ENCODE measurements at places on chromosomes 3 and 15.
A peak's percentile ranks its signal among the peaks of the same experiment; 100 is the strongest.

GRCh38 chr3:31876331-31876730 lies 104.7 kb downstream of the OSBPL10 start:
- DNase-seq, result no peak

DNA sequence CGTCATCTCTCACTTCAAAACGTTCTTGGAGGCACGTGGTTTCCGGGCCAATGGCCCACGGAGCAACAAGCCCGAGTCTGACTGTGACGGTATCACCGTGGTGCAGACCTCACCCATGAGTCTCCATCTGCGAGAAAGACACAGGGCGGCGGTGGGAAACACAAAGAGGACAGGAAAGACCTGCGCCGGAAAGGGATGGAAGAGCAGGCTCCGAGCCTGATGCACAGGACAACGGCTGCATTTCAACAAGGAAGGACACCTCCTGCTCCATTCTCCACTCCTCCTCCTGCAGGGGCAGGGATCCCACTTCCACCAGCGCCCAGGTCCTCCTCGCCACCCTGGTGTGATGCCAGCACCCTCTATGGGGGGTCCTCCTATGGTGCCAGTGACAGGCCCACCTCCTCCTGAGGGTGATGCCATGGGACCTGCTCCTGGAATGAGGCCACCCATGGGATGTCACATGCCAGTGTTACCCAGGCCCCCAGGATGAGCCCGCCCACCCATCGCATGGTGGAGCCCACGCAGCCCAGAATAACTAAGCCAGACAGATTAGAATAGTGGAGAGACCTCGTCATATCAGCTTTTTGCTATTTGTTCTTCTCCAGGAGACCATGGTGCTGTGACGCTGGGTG lies 73.0 kb upstream of the PCSK6 start:
- no peak for DNase-seq

DNA sequence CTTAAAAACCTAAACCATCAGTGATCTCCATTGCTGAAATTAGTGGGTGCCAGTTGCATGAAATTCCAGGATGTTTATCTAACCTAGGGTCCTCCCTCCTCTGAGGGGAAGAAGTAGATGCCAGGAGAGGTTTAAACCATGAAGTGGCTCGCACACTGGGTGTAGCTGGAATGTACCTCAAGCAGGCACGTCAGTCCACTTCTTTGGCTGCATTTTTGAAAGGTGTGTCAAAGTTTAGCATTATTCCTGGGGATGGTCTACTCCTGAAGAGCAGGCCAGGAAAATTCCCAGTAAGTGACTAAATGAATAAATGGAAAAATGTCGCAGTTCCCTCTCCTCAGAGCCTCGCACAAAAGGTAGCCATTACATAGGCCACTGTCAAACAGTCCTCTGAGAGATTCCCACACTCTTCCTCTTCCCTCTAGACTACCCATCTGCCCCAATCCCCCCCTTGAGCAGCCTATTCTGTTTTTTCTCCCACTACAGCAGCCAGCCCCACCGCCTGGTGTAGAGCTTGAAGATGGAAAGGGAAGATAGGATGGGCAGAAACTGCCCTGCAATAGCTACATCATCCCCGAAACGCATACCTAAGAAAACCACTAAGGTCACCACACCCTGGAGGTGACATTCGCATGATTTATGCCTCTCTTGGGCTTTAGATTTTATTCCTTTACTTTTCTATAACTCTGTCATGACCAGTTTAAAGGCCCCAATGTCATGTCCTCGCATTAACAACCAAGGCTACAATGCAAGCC lies 655 bp upstream of the TMOD3 start:
- DNase-seq, result no peak

DNA sequence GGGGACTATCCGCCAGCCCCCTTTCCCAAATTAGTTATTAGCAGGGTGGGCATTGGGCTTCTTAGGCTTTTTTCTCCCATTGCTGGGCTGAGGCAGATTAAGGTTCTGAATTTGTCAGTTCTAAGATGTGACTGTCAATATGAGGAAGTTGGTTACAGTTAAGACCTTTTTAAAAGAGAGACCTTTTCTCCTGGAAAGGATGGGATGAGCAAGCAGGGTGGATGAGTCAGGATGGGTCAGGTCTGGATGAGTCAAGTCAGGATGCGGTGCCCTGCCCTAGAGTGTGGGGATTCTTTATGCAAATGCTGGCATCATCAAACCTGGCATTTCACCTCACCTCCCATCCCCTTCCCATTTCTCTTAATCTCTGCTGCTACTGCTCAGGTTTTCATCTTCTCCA lies 1.9 kb downstream of the AEN start:
- no peak for DNase-seq

- DNase-seq, result no peak
These were observed 42.8 kb downstream of the TSC22D2 start for GRCh38 chr3:150450916-150451315.

DNA sequence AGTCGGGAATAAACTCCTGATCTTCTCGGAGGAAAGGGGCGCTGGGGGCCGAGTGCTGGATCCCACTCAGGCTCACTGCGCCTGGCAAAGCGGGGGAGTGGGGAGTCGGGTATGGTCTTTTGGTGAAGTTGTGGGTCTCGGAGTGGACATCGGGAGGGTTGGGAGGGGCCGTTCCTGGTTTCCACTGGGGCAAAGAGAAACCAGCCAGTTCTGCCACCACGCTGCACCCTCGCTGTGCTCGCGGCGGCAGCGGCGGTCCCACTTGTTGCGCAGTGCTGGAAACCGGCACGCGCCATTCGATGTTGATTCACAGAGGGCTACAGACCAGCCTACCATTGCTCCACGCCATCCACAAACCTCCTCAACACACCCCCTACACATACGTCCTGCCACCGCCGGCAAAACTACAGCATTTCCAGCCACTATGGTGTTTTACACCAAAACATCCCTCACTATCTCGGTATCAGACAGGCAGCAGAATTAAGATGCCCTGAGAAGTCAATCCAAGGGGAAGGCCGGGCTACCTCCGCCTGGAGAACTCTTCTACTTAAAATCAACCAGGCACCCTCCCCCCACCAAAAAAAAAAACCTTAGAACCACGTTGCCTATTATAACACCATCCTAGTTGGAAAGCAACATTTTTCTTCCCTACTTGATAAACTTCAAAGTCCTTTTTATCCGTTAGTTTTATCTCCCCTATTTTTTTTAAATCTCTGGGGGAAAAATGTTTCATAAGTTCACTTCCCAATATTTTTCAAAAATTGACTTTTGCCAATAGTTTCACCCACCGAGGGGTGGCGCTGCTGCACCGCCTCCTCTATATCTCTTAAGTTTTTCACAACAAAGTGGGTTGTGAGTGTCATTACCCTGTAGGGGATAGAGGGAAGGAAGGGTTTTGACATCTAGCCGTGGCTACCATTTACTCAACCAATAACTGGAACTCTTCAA lies 3.6 kb downstream of the BCL6 start:
- peak; percentile 34 for DNase-seq

- DNase-seq, result no peak
These were observed 116.4 kb downstream of the UNC13C start for GRCh38 chr15:54094661-54095060.

- no peak for DNase-seq
These were observed 267.3 kb downstream of the TLE3 start for GRCh38 chr15:69830430-69830829.

GRCh38 chr3:16807391-16807790 lies 77.4 kb upstream of the PLCL2 start:
- DNase-seq, result no peak

- no peak for DNase-seq
These were observed 191.1 kb downstream of the PLCH1 start for GRCh38 chr3:155553780-155554179.

DNA sequence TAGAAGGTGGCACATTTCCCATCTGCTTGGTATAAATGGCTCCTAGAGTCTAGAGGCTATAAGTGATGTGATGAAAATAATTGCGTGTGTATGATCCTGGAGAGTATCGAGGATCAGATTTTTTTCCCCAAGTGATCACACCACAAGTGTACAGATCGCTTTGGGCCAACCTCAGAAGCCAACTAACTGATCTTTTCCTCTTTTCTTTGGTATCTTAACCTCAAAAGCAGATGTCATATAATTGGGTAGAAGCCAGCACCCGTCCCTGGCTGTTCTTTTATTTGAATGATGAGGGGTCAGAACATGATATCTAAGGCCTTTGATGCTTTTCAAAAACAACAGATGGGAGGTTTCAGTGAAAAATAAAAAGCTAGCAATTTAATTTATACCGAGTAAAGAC lies 3.3 kb downstream of the P2RY14 start:
- no peak for DNase-seq

DNA sequence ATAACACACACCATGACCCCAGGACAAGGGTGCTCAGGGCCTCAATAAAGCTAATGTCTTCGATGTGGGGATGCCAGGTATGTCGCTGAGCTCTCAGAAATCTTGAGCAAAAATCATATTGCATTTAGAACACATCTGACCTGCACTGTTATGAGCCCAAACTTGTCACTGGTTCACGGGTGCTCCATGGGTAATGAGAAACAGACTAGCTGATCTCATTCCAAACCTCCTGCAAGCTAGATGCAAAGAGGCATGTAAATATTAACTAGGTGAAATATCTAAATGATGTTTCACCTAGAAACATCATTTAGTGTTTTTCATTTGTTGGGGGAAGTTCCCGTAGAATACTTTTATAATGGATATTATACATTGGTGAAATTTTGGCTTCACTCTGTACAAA lies 549.4 kb downstream of the OCA2 start:
- DNase-seq, result no peak

DNA sequence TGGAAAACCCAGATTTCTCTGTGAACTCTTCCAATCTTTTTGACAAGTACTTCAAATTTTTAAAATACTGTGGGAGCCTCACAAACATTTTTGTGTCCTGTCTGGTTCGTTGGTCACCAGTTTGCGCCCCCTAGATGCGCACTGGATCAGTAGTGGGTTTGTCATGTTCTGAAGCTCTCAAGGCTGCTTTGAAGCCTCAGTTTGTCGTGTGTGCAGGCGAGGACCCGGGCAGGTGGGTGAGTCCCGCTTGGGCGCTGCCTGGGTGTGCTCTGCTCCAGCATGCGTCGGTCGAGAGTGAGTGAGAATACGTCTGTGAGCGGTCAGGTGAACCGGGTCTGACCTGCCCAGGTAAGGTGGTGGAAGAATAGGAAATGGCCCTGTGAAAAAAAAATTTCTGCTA lies 17.3 kb upstream of the AEN start:
- DNase-seq, result no peak

GRCh38 chr3:183507551-183507950 lies 48.0 kb downstream of the KLHL6 start:
- DNase-seq, result no peak

DNA sequence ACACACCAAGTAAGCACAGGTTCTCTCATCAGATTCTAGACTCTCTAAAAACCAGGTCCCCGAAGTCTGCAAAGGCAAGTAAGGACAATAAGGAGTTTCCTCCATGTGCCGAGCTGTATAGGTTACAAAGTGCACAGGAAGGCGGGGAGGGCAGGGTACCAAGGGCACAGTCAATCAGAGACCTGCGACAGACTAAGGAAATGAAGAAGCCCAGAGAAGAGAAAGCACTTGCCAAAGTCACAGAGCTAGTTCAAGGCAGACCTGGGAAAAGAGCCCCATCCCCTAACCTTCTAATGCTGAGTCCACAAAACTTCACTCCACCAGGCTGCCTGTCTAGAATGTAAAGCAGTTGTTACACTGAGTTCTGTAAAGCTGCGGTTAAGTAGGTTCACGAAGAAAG lies 1.7 kb downstream of the SEC13 start:
- DNase-seq, result no peak

DNA sequence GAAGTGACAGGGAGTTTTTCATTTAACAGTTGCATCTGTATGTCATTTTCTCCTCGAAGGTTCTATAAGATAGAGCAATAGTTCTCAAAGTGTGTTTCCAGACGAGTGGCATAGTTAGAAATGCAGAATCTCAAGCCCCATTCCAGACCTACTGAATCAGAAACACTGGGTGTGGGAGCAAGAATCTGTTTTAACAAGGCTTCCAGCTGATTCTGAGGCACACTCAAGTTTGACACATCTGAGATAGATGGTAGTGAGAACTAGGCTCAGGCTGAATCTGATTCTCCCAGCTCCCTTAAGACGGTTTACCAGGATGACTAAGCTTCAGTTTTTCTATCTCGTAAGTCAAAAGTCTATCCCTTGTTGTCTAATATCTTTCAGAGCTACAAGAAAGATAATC lies 159.8 kb upstream of the NUDT16 start:
- DNase-seq, result no peak

DNA sequence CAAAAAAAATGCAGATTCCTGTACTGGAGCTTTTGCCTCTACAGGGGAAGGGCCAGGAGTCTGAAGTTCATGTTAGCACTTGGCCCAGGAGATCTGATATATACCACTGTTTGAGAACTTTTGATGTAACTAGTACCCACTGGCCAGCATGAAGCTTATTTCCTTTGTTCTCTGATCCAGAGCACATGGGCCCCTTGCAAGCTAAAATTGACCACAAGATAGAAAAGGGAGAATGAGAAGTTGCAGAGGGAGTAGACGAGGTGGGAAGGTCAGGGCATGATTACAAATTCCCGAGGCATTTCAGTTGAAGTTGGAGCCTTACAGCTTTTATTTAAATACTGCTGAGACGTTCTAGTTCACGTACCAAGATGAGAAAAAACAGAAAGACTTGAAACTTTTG lies 28.2 kb downstream of the TGM4 start:
- no peak for DNase-seq

GRCh38 chr3:54875596-54876268 lies 52.1 kb downstream of the LRTM1 start:
- no peak for DNase-seq

DNA sequence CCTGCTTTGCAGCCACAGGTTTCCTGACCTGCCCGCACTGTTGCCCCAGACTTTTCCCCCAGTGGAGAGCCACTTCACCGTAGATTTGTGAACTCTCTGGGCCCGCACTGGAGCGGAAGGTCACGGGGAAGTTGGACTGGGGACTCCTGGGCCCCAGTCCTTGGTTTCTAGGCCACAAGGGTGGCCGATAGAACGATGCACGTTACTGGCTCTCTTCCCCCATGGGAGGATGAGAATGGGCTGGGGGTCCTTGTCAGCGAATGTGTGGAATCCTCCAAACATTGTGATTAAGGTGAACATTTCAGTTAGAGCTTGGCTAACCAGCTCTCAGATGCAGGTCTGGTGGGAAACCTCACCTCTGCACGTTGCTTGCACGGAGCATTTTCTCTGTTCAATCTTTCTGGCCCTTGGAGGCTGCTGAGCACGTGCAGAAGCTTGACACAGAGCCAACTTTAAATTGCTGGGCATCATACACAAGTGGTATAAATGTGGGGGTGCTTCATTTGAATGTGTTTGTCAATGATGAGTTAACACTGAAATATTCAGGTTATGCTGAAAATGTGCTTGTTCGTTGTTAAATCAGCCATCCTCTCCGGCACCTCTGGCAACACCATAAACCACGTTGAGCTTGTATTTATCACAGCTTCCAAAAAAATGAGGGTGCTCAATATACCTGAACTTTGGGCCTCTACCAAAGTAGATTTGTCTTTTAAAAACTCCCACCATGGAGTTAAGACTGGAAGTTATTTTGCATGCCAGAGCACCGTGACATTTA lies 976 bp downstream of the DIS3L start:
- DNase-seq, result no peak
